ENCODE measurements at places on chromosomes 3 and 15. TPM values are rescaled to one million over a fixed set of nuclear protein-coding genes. Genes with fewer than 3 reads are reported as not detected.
A peak's percentile ranks its signal among the peaks of the same experiment; 100 is the strongest.

GRCh38 chr15:31153531-31153930, 52.0 kb upstream of the TRPM1 start:
- no peaks in the 10 kb centered on the region for H3K27me3 ChIP-seq
- no peaks in the 10 kb centered on the region for H3K4me1 ChIP-seq
- no peak overlapping the region for H3K27ac ChIP-seq
- H3K4me3 ChIP-seq: no peak overlapping the region
- H3K36me3 ChIP-seq: no peaks in the 10 kb centered on the region
- no peak for DNase-seq

GRCh38 chr3:38566215-38566528, 70.0 kb downstream of the EXOG start:
- H3K27ac ChIP-seq: no peak overlapping the region
- no peaks in the 10 kb centered on the region for H3K36me3 ChIP-seq
- H3K27me3 ChIP-seq: no peaks in the 10 kb centered on the region

GRCh38 chr3:136960838-136961836, 3.4 kb downstream of the IL20RB start:
- H3K27ac ChIP-seq: no peak overlapping the region
- no peaks in the 10 kb centered on the region for H3K4me1 ChIP-seq
- no peaks in the 10 kb centered on the region for H3K36me3 ChIP-seq
- H3K4me3 ChIP-seq: no peak overlapping the region

- DNase-seq: no peak
- no peaks in the 10 kb centered on the region for H3K4me1 ChIP-seq
- H3K36me3 ChIP-seq: no peaks in the 10 kb centered on the region
- no peak overlapping the region for H3K27ac ChIP-seq
Observed at GRCh38 chr3:140580746-140581145, 97.1 kb upstream of the TRIM42 start.

DNA sequence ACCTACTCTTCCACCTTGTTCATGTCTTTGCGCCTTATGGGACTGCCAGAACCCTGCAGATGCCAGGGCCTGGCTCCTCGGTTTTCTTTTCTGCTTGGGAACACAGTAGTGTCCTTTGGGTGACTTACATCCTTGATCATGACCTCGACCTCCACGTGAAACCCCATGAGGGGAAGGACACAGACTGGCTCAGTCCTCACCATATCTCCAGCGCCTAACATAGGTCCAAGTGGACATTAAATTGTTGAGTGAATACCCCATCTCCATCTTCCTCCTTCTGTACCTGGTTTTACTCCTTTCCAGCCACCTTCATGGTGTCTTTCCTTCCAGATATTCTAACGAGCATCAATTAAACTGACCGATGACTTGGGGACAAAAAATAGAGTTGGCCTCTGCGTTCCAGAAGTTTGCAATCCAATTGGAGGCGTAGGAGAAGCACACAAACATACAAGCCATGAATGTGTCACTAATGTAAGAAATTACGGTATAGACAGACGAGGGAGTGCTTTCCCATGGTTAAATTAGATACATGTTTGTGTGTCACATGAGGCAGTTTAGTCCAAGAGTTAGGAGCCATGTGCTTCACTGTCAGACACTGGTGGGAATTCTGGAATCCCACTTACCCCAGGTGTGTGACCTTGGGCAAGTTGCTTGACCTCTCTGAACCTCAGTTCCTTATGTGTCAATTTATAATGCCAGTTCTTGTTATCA, 907 bp upstream of the HERC1 start:
- DNase-seq: no peak
- H3K27ac ChIP-seq: peak overlapping the region; percentile 97
- no peaks in the 10 kb centered on the region for H3K36me3 ChIP-seq
- H3K27me3 ChIP-seq: no peaks in the 10 kb centered on the region

GRCh38 chr3:36992806-36993325, at the start of gene EPM2AIP1:
Gene EPM2AIP1 (minus strand): TSS chr3:36993131. CDS start chr3:36993077, 54 bp downstream.
- H3K36me3 ChIP-seq: peaks cover 5% of the 10 kb centered on the region
- peaks cover 42% of the 10 kb centered on the region for H3K4me1 ChIP-seq
- DNase-seq: peak; percentile 99
- H3K4me3 ChIP-seq: peak within 1 kb of the TSS; percentile 68
- peak within 1 kb of the TSS; percentile 96 for H3K27ac ChIP-seq

DNA sequence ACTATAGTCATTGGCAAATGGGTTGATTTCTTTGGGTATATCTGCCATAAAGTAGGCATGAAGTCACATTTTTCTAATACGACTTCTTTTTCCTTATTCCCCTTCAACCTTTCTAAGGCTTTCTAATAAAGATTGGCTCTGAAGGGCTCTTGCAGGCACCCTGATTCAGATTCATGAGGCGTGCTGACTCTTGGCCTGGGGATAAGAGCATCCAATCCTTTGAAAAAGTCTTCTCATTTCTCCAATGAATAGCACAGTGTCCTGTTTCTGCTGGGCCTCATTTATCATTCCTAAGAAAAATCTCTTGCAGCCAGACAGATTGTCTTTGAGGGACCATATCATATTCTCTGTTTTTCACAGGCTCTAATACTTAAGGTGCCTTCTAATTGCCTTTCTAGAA, 32.3 kb upstream of the BNIP2 start:
- H3K27ac ChIP-seq: no peak overlapping the region
- no peaks in the 10 kb centered on the region for H3K4me1 ChIP-seq
- no peak overlapping the region for H3K4me3 ChIP-seq
- DNase-seq: no peak
- H3K36me3 ChIP-seq: no peaks in the 10 kb centered on the region

- H3K4me1 ChIP-seq: no peaks in the 10 kb centered on the region
- DNase-seq: no peak
- no peaks in the 10 kb centered on the region for H3K36me3 ChIP-seq
Observed at GRCh38 chr15:50278496-50278895, 13.0 kb upstream of the HDC start.

DNA sequence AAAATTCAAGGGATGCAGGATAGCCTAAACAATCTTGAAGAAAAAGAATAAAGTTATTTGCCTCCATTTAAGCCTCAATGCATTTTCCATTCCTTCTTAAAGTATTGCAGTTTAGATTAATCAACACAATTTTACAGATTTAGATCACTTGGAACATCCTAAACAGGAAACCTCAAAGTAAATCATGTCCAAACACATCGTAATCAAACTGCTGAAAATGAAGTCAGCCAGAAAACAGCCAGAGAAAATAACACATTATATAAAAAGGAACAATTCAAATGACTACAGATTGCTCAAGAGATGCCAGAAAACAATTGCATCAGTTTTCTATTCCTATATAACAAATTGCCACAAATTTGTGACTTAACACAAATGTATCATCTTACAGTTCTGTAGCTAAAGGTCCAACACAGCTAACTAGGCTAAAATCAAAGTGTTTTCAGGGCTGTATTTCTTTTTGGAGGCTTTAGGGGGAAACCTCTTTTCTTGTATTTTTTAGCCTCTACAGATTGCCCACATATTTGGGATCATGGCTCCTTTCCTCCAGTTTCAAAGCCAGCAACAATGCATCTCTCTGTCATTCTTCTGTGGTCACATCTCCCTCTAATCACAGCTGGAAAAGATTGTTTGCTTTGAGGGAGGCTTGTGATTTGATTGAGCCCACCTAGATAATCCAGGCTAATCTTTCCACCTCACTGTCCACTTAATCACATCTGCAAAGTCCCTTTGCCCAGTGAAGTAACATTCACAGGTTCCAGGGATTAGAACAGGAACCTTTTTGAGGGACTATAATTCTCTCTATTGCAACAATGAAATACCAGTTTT, 543.3 kb upstream of the UBE2E2 start:
- no peak overlapping the region for H3K4me3 ChIP-seq
- no peaks in the 10 kb centered on the region for H3K27me3 ChIP-seq
- H3K36me3 ChIP-seq: no peaks in the 10 kb centered on the region
- no peak overlapping the region for H3K27ac ChIP-seq

GRCh38 chr15:69253156-69253555, 45.6 kb upstream of the PAQR5 start:
- H3K27ac ChIP-seq: no peak overlapping the region
- DNase-seq: no peak
- H3K36me3 ChIP-seq: no peaks in the 10 kb centered on the region
- no peaks in the 10 kb centered on the region for H3K27me3 ChIP-seq
- H3K4me1 ChIP-seq: no peaks in the 10 kb centered on the region

GRCh38 chr3:117586161-117586560, 876.6 kb downstream of the TUSC7 start:
- no peaks in the 10 kb centered on the region for H3K27me3 ChIP-seq
- no peaks in the 10 kb centered on the region for H3K4me1 ChIP-seq
- H3K4me3 ChIP-seq: no peak overlapping the region
- no peak for DNase-seq

GRCh38 chr3:197953881-197954280, 3.9 kb downstream of the RPL35A start:
- no peak overlapping the region for H3K27ac ChIP-seq
- H3K36me3 ChIP-seq: peaks cover 52% of the 10 kb centered on the region
- H3K27me3 ChIP-seq: no peaks in the 10 kb centered on the region
- no peak for DNase-seq

DNA sequence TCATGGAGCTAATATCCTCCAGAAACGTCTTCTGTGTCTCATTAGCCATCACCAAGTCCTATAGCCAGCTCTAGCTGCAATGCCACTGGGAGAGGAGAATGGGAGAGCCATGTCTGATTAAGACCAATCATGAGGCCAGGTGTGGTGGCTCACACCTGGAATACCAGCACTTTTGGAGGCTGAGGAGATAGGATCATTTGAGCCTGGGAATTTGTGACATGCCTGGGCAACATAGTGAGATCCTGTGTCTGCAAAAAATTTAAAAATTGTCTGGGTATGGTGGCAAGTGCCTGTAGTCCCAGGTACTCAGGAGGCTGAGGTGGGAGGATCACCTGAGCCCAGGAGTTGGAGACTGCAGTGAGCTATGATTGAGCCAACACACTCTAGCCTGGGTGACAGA, 13.1 kb downstream of the MGLL start:
- no peak overlapping the region for H3K27ac ChIP-seq
- no peak overlapping the region for H3K4me3 ChIP-seq
- no peaks in the 10 kb centered on the region for H3K36me3 ChIP-seq

- H3K4me3 ChIP-seq: no peak overlapping the region
- peaks cover 30% of the 10 kb centered on the region for H3K4me1 ChIP-seq
- H3K36me3 ChIP-seq: no peaks in the 10 kb centered on the region
- no peak for DNase-seq
- no peak overlapping the region for H3K27ac ChIP-seq
Observed at GRCh38 chr3:42656680-42657610, 3.4 kb downstream of the ZBTB47 start.

DNA sequence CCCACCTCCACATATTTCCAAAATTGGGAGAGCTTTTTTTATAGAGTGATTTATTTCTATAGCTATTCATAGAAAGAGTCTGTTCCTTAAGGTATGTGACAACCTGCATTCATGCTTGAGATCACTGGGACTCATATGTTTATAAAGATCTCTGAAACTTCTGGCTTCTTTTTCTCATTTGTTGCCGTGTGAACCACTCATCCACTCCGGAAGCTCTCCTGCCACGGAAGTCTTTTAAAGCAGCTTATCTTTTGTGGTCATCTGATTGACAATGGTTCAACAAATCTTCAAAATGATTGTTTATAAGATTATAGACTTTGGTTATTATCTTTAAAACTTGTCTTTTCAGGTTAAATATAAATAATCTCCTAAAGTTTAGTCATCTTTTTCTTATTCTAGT, 260.5 kb downstream of the C3orf38 start:
- H3K4me1 ChIP-seq: no peaks in the 10 kb centered on the region
- no peak for DNase-seq
- H3K36me3 ChIP-seq: no peaks in the 10 kb centered on the region
- no peak overlapping the region for H3K27ac ChIP-seq
- H3K27me3 ChIP-seq: no peaks in the 10 kb centered on the region

DNA sequence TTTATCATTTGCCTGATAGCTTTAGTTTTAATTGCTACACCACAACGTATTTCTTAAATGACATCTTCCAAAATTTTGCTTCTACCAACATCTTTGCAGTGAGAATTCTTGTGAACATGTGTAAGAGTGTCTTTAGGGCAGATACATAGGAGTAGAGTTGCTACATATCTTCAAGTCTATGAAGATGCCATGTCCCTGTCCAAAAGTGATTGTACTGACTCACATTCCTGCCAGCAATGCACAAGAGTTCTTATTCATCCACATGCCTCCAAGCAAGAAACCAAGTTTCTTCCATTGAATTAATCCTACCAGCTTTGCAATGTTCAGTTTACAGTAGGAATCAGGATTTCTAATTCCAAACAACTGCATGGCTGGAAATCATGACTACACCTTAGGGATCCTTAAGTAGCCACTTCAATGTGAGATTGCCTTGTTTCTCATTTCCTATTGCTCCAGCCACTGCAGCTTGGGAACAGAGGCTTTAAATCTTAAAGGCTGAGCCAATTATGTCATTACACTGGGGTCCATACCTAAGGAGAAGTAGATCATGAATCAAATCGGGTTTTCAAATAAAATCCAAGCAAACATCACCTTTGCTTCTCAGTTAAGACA, 44.5 kb downstream of the BCL2L10 start:
- no peak overlapping the region for H3K27ac ChIP-seq
- H3K27me3 ChIP-seq: no peaks in the 10 kb centered on the region
- peaks cover 19% of the 10 kb centered on the region for H3K36me3 ChIP-seq

- H3K27me3 ChIP-seq: no peaks in the 10 kb centered on the region
- no peaks in the 10 kb centered on the region for H3K4me1 ChIP-seq
- no peaks in the 10 kb centered on the region for H3K36me3 ChIP-seq
Observed at GRCh38 chr3:180059356-180059755, 22.6 kb upstream of the PEX5L start.

DNA sequence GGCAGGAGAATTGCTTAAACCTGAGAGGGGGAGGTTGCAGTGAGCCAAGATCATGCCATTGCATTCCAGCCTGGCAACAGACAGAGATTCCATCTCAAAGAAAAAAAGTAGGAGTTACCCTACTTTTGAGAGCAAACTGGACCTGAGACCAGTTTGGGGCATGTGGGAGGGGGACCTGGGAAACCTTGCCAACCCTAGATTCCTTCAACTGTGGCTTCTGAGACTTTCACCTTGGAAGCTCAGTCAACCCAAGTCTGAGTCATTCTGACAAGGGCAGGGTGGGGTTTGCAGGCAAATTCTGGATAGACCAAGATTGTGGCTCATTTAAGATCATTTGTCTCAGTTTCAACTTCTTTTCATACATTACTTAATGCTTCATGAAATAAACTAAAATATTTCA, 23.8 kb upstream of the SIAH2 start:
- peak; percentile 25 for DNase-seq
- no peak overlapping the region for H3K27ac ChIP-seq
- no peaks in the 10 kb centered on the region for H3K36me3 ChIP-seq

DNA sequence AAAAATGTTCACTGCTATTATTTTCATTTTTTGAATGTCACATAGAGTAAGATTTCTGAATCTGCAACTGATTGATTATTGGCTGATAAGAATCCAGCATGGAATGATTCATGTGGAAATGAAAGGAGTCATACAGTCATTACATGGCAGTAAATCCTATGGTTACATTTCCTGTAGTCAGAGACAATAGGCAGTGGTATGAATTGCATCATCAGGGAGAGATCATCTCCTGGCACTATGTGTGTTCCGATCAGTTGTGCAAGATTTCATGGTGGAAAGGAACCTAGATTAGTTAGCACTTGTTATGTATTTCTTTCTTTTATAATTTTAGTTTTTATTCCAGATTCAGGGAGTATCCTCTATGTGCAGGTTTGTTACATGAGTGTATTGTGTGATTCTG, 38.8 kb downstream of the SLC12A1 start:
- no peak for DNase-seq
- H3K4me3 ChIP-seq: no peak overlapping the region
- H3K36me3 ChIP-seq: no peaks in the 10 kb centered on the region
- H3K27ac ChIP-seq: no peak overlapping the region

The TFDP2 gene
- 174 TPM for total RNA-seq

The SAMMSON gene
- total RNA-seq: 0.27 TPM

The PPP1R14D gene
- not detected for total RNA-seq

The DISP2 gene
- 3.9 TPM for total RNA-seq

The KBTBD13 gene
- not detected for total RNA-seq

The SPTSSB gene
- total RNA-seq: not detected

The PROS1 gene
- total RNA-seq: 50.5 TPM

The CCDC191 gene
- total RNA-seq: 13.7 TPM

The STXBP5L gene
- total RNA-seq: 24.0 TPM

The IMPG2 gene
- 0.33 TPM for total RNA-seq

All from thyroid gland (tissue), 4 donors.